ELF-1 (cell line): ENCODE measurements at places on chromosomes 6 and 20.

DNA sequence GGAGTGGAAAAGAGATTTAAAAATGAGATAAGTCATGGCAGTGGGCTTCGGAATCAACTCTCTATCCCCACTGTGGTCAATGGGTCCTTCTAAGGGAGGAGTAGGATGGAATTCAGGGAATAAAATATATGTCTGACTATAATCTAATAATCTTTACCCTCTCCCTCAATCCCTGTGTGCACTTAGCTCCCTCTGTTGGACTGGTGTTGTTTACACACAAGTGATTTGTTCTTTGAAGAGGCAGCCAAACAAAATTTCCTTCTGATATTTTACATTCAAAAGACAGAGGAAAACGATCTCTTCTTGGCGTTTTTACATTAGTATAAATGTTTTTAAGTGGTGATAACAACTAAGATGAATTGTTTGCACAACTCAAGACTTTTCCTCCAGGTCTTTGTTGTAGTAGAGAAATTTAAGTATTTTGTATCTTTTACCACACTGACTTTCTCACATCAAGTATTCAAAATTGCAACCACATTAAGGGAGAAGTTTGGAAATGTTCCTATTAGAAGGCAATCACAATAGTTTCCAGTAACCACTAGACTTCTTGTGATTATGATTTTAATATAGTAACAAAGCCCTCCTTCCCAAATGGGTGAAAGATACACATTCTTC lies 317.8 kb downstream of the CENPW start:
- peak; percentile 1 for DNase-seq

- peak; percentile 59 for DNase-seq
Measured at GRCh38 chr6:105994118-105994590, 92.0 kb upstream of the PRDM1 start.

GRCh38 chr6:77368660-77369313 lies 94.5 kb downstream of the HTR1B start:
- peak; percentile 79 for DNase-seq

GRCh38 chr6:160330619-160331018 lies 17.6 kb upstream of the SLC22A3 start:
- no peak for DNase-seq

DNA sequence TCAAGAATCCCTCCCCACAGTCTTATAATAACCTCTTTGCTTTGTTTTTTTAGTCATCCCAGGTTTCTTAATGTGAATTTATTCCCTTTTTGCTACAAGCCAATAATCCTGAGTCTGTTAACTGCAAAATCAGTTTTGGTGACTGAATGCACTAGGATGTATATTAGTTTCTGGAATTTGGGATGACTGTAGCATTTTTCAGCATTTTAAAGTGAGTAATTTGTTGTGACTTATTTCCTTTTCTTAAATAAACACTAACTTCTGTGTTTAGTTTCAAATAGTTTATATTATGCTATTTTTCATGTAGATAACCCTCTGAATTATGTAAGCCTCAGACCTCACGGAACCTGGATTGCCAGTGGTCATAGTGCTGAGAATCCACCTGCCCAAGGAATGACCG lies 5.5 kb downstream of the CST1 start:
- DNase-seq = no peak

GRCh38 chr20:60446267-60447111 lies 488.3 kb downstream of the CDH26 start:
- no peak for DNase-seq

GRCh38 chr20:53334861-53335260 lies 258.8 kb downstream of the ZNF217 start:
- no peak for DNase-seq

DNA sequence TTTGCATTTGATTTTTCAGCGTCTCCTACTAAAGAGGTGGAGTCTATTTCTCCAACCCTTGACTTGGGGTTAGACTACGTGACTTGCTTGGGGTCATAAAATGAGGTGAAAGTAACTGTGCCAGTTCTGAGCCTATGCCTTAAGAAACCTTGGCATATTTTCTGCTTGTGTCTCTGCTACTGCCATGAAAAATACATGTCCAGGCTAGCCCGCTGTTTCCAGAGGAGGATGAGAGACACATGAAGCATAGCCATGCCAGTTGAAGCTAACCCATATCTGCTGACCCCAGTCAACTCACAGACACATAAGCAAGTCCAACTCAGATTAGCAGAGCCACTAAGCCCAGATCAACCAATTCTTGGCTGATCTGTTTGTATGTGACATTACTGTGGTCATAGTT lies 38.7 kb downstream of the SCP2D1 start:
- no peak for DNase-seq

- no peak for DNase-seq
Measured at GRCh38 chr6:82567621-82568020, 204.0 kb downstream of the TPBG start.
